H1 (cell line): ENCODE measurements at places on chromosomes 4 and X. TPM values are rescaled to one million over a fixed set of nuclear protein-coding genes. Genes with fewer than 3 reads are reported as not detected.

The BMX gene
- not detected in 2 replicates for total RNA-seq

The RCHY1 gene
- total RNA-seq = 39.8 and 44.0 TPM in 2 replicates

The PF4V1 gene
- not detected in 2 replicates for total RNA-seq

The DCLK2 gene
- total RNA-seq = 0.27 and 0.37 TPM in 2 replicates

The XKRX gene
- total RNA-seq = 1.2 and 1.3 TPM in 2 replicates

The RRH gene
- not detected in 2 replicates for total RNA-seq

The PAGE1 gene
- not detected in 2 replicates for total RNA-seq

The ESX1 gene
- total RNA-seq = not detected in 2 replicates

The SPACA5 gene
- not detected in 2 replicates for total RNA-seq

The ABCD1 gene
- 4.6 and 6.6 TPM in 2 replicates for total RNA-seq

The OTUD6A gene
- 0.17 TPM in 1 of 2 replicates, not detected in the other for total RNA-seq

The RIBC1 gene
- 0.82 and 0.97 TPM in 2 replicates for total RNA-seq

The UGT2B10 gene
- total RNA-seq = not detected in 2 replicates
